Fibroblast of skin of right biceps (primary cell): ENCODE measurements at places on chromosomes 6 and 20.
A peak's percentile ranks its signal among the peaks of the same experiment; 100 is the strongest.

- DNase-seq: no peak
Observed at GRCh38 chr20:44001667-44002596, 87.3 kb downstream of the TOX2 start.

GRCh38 chr20:25005220-25005619 is 12.7 kb upstream of the APMAP start:
- DNase-seq: no peak

DNA sequence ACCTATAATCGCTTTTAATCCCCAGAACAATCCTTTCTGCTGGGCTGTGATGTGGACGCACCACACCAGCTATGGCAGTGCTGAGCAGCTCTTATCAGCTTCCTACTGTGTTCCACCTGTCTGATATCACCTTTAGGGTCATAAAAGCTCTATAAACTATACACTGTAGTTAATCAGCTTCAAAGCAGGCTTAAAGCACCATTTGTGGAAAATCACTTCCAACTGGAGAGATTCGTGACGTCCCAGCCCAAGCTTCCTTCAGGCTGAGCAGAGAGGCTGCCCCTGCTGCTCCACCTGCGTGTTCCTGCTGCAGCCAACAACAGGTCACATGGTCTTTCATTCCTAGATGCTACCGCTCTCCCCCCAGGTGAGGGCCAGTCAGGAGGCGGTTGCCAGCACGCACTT is 156.5 kb downstream of the SMOC2 start:
- no peak for DNase-seq

DNA sequence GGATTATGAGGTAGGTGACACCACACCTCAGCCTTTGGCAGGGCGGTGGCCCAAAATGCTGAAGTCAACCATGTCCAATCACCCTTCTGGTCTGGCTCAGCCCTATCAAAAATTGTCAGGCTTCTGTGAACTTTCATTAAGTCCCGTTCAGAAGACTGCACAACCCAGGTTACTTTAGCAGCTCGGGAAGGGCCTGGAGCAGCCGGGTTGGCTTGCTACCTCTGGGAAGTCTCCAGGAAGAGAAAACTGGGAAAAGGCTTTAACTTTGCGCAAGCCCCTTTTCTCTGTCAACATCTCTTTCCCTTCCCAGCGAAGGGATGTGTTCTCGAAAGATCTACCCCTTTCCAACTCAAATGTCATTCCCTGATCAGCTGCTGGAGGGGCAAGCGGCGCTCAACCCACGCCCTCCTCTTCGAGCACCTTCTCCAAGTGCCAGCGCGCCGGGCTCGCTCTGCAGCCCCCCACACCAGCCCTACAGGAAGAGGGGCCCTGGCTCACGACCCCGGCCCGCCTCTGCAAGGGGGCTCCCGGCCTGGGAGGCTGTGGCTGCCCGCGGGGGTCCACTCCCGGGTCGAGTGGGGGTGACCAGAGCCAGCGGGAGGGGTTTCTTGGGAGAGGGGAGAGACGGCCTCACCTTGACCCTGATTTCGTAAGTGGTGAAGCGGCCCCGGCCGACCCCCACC is 573 bp downstream of the SNX3 start:
- DNase-seq: peak; percentile 43

DNA sequence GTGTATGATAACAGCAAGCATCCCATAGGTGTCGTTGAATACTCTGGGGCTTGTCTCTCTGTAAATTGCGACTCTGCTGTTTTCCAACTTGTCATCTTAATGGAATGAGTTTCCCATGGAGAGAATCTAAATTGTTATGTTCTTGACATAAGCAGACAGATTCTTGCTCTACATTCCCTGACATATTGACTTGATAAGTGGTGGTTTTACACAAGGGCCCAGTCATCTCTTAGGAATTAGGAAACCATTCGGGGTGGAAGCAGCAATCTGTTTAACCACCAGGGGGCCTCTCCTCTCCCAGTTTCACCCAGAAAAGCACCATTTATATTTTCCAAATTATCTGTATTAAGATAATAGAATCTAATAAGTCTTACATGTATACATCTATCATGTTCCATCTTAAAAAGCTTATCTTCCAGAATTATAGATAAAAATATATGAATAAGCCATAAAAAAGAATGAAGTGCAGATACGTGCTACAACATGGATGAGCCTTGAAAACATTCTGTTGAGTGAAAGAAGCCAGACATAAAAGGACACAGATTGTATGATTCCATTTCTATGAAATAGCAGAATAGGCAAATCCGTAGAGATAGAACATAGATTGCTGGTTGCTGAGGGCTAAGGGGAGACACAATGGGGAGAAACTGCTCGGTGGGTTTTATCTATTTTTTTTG is 23.1 kb upstream of the MROH8 start:
- DNase-seq: peak; percentile 97

DNA sequence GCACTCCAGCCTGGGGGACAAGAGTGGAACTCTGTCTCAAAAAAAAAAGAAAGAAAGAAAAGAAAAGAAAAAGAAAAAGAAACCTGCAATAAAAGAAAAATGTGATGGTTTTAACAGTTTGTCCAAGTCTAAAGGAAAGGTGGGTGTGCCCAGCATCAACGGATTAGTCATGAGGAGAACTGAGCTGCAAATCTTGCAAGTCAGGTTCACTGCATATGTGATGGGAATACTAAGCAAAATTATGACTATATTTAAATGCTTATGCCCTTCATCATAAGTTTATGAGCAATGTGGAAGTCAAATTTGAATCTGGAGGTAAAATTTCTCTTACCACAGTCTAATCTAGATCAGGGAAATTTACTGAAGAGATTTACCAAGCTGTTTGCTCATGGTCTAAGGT is 13.1 kb upstream of the CDK19 start:
- DNase-seq: peak; percentile 16

- no peak for DNase-seq
Observed at GRCh38 chr20:10713161-10713560, 39.4 kb upstream of the JAG1 start.
